ENCODE measurements at places on chromosomes 11 and 22.
A peak's percentile ranks its signal among the peaks of the same experiment; 100 is the strongest.

- DNase-seq, result no peak
These were observed 20.1 kb downstream of the SUN2 start for GRCh38 chr22:38735465-38736256.

DNA sequence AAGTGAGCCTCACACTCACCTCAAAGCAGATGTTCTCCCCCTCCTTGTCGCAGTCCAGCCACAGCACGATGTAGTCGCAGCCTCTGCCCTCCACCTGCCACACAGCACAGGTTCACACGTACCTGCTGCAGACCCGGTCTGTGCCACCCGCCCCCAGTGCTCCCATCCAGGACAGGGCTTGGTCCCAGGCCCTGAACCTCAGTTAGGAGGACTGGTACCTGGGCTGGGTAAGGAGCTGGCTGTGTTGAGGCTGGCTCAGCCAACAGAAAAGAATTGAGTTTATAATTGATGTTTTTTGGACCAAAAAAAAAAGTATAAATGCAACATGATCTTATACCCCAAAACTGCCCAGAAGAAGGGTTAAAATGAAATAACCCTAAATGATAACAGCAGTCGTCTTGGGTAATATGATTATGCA lies 10.7 kb downstream of the TOP3B start:
- no peak for DNase-seq

GRCh38 chr11:65895482-65895981 lies 4.7 kb downstream of the FOSL1 start:
- no peak for DNase-seq

DNA sequence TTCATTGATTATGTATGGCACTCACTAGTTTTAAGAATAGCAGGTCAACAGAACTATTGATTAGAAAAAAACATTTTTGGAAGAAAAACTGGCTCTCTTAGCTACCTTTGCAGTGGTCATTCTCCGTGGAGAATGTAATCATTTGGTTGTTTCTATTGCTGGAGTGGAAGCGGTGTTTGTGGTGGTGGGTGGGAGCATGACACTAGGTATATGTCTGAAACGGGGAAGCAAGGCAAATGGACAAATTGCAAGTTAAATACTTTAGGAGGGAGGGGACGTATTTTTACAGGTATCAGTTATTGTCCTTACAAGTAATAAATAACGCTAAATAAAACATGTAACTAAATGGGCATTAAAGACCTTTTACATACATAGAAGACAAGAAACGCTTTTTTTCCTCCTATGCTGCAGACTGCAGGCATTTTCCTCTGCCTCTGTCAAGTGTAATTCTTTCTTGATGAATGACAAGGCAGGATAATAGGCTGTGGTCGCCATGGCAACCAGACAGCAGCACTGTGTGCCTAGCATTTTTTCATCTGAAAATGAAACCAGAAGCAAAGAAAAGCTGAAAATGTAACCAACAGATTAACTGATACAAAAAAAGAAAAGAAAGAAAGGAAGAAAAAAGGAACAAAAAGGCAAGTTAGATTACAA lies 46.2 kb downstream of the BLID start:
- peak; percentile 27 for DNase-seq

- DNase-seq, result no peak
These were observed 132.7 kb downstream of the CASP12 start for GRCh38 chr11:104765401-104766095.

DNA sequence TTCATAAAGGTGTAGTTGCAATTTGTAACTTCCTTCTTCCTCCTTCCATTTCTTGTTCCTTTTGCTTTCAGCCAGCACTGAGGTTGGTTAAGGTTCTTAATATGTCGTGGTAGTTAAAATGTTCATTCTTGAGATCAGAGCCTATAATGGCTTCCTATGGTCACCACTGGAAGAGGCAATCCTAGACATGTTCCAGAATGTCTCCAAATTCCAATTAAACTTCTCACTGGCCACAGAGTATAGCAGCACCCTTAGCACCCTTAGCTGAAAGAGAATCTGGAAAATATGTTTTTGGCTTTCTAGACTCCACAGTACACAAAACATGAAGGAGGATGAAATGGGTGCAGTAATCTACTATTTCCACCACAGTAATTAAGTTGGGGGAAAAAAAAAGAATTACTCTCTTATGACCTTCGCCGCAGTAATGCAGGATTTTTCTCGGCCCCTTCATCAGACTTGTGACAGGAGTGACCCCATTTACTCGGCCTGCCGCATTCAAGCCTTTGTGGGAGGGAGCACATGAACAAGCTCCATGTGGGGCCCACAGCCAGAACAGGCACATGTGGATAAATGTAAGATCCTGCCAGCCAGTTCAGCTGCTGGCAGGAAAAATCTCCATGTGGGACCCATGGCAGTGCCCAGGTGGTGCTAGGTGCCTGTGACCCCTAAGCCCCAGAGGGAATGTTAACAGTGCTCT lies 348.8 kb upstream of the ARHGAP42 start:
- DNase-seq, result no peak

- DNase-seq, result peak; percentile 74
These were observed 81.7 kb upstream of the PRR5 start for GRCh38 chr22:44620129-44620840.

DNA sequence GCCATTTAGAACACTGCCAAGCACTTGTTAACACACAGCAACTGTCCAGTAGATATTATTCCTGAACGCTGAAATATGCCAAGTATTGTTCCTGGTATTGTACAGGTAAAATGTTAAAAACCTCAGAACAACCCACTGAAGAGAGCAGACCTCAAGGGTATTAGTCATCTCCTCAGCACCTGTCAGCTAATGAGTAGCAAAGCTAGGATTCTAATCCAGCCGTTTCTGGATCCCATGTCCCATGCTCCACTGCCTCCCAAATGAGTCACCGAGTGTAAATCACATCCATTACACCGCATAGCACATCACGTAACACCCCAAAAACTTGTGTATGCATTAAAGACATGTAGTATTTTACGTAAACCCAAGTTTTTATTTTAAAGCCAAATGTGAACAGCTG lies 705.4 kb upstream of the TENM4 start:
- DNase-seq, result peak; percentile 65

DNA sequence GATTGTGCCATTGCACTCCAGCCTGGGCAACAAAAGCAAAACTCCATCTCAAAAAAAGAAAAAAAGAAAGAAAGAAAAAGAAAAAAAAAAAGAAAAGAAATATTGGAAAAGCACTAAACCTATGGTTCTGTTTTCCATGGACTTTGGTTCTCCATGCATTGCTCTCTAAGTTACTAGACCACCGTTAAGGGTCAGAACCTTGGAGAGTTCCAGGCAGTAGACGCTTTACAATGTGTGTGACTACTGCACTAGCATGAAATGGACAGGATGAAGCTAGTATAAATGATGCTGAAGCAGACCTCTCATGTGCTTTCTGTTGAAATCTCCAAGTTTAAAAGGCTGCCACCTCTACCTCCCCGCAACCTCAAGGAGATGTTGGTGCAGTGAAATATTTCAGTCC lies 63.5 kb downstream of the SIK2 start:
- peak; percentile 54 for DNase-seq

GRCh38 chr11:96067160-96067559 lies 143.3 kb upstream of the MTMR2 start:
- no peak for DNase-seq

GRCh38 chr22:23279781-23280180 lies 99.5 kb downstream of the BCR start:
- DNase-seq, result peak; percentile 54

- DNase-seq, result no peak
These were observed 35.4 kb upstream of the SMIM38 start for GRCh38 chr11:69120096-69120875.

- DNase-seq, result no peak
These were observed 523 bp upstream of the MPZL3 start for GRCh38 chr11:118252688-118253087.

- no peak for DNase-seq
These were observed 76.4 kb downstream of the LIF start for GRCh38 chr22:30170129-30170528.

DNA sequence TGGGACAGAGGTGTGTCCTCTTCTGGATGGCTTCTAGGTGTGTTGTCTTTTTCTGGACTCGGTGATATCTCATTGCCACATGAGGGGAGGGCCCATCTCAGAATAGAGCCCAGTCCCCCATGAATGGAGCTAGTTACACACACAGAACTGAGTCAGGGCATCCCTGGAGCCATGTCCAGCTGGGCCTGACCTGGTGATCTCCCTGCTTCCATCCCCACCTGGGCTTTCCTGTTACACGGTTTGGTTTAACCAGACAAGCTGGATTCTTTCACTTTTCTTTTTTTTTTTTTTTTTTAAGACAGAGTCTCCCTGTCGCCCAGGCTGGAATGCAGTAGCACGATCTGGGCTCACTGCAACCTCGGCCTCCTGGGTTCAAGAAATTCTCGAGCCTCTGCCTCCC lies 6.1 kb upstream of the A4GALT start:
- no peak for DNase-seq

DNA sequence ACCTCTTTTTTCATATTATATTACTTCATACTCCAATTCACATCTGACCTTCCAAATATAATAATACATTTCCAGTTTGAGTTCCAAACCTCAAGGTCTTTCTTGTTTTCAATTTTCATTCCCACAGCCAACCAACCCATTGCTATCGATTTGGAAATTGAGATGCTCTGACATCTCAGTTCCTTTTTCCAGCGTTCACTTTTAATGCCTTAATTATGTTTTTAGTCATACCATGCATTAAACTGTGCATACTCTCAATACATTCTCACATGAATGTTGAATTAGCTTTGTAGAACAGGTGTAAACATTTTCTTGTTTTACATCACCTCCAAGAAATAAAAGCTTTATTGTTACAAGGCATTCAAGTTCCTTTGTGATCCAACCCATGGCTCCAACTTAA lies 294.2 kb upstream of the ANO3 start:
- DNase-seq, result no peak

GRCh38 chr11:63274776-63275175 lies 31.4 kb upstream of the SLC22A25 start:
- no peak for DNase-seq
